ENCODE measurements at places on chromosomes 3 and 15.

DNA sequence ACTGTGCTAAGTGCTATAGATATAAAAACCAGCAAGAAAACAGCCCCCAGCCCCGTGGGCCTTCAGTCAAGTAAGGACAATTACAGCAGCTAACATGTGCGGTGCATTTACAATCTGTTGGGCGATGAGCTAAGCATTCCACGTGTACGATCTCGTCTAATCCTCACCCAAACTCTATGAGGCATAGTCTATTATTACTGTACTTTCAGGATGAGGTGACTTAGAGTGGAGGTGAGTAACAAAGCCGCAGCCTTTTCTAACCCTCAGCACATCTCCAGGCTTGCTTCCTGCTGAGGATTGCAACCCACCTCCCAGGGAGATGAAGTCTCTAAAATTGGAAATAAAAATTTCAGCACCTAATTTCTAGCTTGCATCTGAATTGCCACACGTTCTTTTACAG is 53.2 kb upstream of the MCF2L2 start:
- DNase-seq, result no peak

DNA sequence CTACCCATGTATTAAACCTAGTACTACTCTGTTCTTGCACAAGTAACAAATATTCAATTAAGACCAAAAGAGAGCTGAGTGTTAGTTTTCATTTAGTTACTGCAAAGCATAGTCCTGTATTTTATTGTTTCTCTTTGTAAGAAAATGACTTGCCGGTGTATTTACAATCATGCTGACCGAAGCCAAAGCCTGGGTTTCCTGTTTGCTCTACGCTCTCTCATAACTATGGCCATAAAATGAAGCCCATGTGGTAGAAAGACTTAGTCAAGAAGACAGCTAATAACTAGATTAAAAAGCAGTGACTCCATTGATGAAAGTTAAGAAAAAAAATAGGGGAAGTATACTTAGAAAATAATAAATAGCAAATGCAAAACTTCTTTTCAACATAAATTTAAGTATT is 479.9 kb downstream of the CNTN4 start:
- DNase-seq, result no peak

DNA sequence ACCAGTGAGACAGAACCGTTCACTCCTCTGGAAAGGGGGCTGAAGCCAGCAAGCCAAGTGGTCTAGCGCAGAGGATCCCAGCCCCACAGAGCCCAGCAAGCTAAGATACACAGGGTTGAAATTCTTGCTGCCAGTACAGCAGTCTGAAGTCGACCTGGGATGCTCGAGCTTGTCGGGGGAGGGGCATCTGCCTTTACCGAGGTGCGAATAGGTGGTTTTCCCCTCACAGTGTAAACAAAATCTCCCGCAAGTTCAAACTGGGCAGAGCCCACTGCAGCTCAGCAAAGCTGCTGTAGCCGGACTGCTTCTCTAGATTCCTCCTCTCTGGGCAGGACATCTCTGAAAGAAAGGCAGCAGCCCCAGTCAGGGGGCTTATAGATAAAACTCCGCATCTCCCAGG is 11.4 kb downstream of the CEP97 start:
- DNase-seq, result no peak

- DNase-seq, result no peak
Measured at GRCh38 chr15:63133786-63134185, 12.1 kb downstream of the LACTB start.

DNA sequence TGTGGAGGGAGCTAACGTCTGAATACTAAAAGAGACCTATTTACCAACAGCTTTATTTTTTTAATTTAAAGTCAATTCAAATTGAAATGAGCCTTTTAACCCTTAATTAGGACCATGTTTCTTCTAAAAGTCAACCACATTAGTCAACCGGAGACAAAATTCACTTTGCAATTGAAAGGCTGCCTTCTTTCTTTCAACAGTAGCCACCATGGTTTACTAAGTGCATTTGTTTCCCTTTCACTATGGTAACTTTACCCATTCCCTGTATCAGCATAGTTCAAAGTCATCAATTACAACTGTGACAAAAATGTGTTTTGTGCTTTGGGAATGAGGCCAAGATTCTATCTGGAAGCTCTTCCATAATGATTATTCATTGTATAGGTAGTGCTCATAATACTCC is 225.4 kb downstream of the EPHA3 start:
- no peak for DNase-seq

- DNase-seq, result no peak
Measured at GRCh38 chr15:89015412-89016097, 72.7 kb upstream of the ABHD2 start.

- DNase-seq, result no peak
Measured at GRCh38 chr3:152834191-152834775, 648 bp upstream of the P2RY1 start.

- DNase-seq, result no peak
Measured at GRCh38 chr3:112779558-112780480, 66.8 kb downstream of the CD200R1L start.

DNA sequence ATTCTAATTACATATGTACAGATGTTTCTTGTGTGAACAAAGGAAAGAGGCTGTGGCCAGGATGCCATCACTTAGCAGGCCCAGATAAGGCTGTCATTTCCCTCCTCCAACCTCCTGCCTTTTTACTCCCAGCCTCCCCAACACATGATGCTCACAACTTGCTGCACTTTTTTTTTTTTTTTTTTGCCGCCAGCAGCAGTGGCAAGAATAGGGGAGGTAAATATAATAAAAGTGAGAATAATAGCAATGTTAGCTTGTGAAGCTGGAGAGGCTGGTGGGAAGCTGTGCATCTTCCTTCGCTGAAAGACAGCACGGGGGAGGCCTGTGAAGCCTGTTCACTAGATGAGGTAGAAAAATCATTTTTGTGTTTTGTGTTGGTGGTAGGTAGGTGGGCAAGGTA is 42.5 kb upstream of the MYO5C start:
- DNase-seq, result no peak

- no peak for DNase-seq
Measured at GRCh38 chr3:62662677-62663076, 212.5 kb downstream of the CADPS start.

GRCh38 chr3:20056725-20057611 is 16.7 kb downstream of the KAT2B start:
- DNase-seq, result no peak

DNA sequence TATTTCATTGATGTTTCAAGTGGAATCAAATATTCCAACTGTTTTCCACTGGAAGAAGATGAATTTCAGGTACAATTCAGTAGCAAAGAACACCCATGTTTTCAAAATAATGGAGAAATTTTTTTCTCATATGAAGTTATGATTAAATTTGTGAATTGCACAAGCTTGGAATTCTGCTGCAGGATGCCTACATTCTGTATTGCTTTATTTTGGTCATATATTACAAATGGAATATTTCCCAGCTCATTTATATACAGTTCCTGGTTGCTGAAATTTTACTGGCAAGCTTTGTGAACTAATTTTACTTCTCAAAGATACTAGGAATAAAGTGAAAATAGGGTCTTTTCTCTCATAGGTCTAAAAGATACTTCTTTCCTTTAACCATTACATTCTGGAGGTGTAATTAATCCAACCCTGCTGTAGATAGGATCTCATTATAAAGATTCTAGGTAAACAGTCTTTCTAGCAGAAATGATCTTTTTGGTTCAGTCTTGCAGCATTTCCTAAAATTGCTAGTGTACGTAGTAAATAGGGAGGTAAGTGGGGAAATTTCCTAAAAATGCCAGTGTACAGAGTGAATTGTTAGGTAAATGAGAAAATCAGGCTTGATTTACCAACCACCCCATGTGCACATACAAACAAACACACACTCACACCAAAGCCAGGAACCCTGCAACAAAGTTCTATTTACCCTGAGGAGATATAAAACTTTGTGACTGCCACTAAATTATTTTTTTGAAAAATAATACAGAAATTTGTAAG is 393.5 kb upstream of the TPRG1 start:
- no peak for DNase-seq

GRCh38 chr3:43758592-43759225 is 68.0 kb downstream of the ABHD5 start:
- no peak for DNase-seq

GRCh38 chr3:157201648-157202278 is 41.8 kb upstream of the CCNL1 start:
- no peak for DNase-seq

DNA sequence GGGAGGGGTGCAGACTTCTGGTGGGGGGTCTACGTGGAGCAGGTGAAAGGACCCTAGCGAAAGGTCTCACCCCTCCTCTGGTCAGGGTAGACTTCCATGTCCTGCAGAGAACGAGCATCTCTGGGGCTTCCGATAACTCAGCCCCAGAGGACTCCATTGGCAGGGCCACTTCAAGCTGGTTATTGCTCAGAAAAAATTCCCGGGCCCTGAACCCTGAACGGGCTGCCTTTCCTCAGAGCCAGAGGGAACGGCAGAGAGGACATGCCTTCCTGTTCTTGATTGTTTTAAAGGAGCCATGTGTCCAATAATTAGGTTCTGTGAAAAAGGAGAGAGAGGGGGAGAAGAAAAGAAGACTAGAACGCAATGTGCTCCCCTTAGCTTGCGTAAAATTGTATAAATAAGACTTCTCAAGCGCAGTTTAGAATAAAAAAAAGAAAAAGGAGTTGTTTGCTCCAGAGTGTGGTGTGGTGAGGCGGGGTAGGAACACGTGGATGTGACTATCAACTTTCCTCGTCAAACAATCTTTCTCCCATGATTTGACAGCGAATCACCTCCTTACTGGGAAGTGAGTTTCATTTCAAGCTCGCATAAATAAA is 193.4 kb upstream of the UBE2E1 start:
- no peak for DNase-seq

- DNase-seq, result no peak
Measured at GRCh38 chr3:126895178-126896066, 87.5 kb upstream of the PLXNA1 start.
